D721Med (cell line): ENCODE measurements at places on chromosomes 6 and 20.

GRCh38 chr6:137647762-137648447 lies 153.7 kb upstream of the OLIG3 start:
- DNase-seq = no peak

DNA sequence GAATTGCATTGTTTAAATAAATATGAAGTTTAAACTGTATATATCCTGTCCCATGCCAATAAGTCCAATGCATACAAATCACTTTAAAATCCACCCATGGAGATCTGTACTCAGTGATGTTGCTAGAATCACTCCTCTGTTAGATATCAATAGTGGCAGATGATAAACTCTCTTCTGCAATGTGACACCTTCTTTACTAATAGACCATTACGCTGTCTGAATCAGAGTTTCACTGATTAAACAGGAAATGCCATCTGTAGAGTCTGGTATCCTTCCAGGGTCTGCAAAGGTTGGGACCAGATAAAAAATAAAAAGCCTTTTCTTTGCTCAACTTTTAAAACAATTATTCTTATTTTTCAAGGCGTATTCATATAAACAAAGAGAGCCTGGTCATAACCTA lies 134.5 kb downstream of the EDN3 start:
- DNase-seq = no peak

DNA sequence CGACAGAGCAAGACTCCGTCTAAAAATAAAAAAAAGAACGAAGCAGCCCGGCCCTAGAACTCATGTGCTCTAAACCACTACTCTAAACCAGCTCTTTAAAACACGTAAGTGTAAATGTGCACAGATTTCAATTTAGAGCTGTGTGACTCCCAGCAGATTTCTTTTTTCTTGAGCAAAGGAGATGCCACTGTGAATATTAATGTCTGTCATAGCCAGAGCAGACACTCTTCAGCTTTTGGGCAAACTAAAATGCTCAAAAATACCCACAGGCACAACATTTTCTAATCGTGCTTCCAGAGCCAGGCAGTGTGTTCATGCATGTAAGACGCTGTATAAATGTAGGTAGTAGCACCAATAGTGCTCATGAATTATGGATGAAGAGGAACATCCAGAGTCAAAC lies 218.9 kb upstream of the PLCB4 start:
- no peak for DNase-seq

GRCh38 chr20:60008130-60008808 lies 50.0 kb downstream of the CDH26 start:
- no peak for DNase-seq
